ENCODE measurements at places on chromosomes 5 and 9.

GRCh38 chr9:33189331-33189791 lies 22.2 kb upstream of the B4GALT1 start:
- DNase-seq = no peak

- no peak for DNase-seq
These were observed 134.5 kb downstream of the NFIB start for GRCh38 chr9:14179449-14179848.

DNA sequence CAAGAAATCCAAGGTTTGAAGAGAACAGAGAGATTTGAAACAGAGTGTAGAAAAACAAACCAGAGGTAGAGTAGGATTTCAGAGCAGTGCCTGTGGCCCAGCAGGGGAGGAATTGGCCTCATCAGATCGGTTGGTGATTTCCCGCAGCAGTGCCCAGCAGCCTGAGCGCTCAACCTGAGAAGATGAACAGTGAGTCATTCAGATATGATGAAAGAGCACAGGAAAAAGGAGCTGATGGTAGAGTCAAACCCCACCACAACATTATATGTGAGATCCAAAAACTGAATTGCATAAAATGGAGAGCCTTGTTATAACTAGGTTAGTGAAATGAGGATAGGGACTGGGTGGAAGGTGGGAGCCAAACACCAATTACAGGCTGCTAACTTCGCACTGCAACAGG lies 248.9 kb downstream of the PIK3R1 start:
- DNase-seq = no peak

DNA sequence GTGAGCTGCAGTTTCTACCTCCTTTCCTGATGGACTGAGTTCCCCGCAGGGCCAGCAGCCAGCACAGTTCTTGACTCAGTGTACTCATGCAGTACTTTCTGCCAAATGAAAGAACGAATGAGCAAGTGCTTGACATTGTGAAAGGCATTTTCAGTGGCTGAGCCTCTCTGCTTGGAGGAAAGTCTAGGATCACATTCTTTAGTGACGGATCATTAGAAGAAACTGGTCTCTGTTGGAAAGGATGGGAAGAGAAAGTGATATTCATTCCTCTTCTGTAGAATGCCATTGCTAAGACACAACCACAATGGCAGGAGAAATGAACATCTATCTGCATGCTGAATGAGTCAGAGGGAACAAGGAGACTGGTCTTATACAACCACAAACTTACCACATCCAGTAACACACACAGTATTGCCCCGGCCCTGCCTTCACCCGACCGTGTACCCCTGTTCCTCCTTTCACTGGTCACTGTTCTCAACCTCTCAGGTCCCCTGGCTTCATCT lies 206.9 kb downstream of the CRB2 start:
- peak; percentile 9 for DNase-seq

DNA sequence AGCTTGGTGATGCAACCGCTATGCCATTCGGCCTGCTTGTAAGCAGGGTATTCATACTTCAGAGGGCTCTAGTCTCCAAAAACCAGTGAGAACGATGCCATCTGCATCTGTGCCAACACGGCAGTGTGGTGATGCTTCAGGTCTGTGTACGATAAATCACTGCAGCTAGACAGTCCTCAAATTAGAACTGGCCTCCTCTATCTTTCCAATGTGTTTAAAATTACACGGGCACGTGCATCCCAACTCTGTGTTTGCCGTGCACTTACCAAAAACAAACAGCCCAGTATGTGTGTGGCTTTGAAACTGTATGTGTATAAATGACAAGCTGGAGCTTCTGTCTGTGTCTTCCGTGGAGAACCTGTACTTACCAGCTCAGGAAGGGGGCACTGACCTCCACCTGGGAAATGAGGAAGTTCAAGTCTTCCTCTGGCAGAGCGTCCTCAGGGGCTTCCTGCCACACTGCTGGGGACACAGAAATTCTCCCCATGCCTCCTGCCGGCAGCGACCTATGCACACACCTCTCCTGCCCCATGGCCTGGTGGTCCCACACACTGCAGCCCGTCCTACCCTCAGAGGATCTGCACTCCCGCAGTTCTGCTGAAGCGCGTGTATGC lies 12.3 kb downstream of the MED10 start:
- DNase-seq = peak; percentile 52

GRCh38 chr9:99360026-99360425 lies 137.9 kb downstream of the SEC61B start:
- DNase-seq = peak; percentile 97

DNA sequence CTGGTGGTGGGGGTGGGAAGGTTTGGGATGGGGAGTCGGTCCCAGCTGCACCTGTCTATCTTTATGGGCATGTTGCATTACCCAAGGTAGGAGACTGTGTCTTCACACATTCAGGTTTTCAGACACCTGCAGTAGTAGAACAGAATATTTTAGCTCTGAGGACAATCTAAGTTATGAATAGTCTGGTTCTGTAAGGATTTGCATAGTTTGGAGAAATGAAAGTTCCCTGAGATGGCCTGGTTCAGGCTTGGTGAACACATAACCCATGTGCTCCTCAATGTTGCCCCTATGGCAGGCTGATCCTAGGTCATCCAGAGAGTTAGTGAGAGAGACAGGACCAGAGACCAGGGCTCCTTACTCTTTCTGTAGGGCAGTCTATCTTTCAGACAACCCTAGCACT lies 20.7 kb downstream of the TNFSF8 start:
- no peak for DNase-seq

DNA sequence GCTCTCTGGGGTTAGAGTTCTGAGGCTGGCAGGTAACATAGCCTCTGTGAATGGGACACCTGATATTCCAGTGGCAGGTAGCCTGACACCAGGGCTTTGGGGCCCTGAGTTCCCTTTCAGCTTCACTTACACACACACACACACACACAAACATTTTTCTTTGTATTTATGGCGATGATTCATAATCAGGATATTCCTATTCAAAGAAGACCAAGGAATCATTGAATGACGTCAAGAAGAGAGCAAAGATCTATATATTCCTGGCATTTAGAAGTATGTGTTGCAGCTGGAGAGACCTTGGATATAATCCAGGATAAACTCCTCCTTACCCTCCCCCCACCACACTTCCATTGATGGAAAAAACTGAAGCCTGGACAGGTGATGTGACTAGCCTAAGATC lies 7.9 kb upstream of the ENTREP1 start:
- no peak for DNase-seq

- DNase-seq = peak; percentile 16
These were observed 606 bp downstream of the TBC1D13 start for GRCh38 chr9:128787659-128788058.

- peak; percentile 14 for DNase-seq
These were observed 2.5 kb downstream of the FAM163B start for GRCh38 chr9:133606708-133607025.

GRCh38 chr9:5375091-5375490 lies 35.4 kb upstream of the RLN1 start:
- DNase-seq = no peak

- DNase-seq = peak; percentile 41
These were observed 802 bp downstream of the APBB3 start for GRCh38 chr5:140563596-140563995.

DNA sequence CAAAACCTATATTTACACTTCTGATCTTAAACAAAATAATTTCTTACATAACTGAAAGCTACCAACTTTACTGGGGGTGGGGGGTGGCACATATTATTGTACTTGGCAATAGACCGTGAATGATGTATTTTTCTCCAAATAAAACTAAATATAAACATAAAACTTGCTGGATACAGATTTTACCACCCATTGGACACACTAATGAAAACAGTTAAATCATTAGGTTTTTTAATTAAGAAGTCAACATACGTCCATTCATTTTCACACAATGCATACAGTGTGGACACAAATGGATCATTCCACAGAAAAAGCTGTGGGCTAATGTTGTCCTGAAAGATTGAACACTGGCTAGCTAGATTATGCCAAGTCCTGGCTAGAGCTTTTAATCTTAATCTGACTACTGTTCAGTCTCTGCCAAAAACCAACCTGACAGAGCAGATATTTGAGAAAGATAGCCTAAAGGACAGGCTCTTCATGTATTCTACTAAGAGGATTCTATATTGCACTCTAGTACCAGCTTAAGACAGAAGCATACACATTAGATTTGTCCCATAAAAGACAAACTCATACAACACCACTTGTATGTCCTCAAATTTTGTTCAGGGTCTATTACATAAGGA lies 118.1 kb downstream of the SIL1 start:
- DNase-seq = no peak

- no peak for DNase-seq
These were observed 532.7 kb upstream of the ST8SIA4 start for GRCh38 chr5:101435768-101436167.

GRCh38 chr9:133060417-133060841 lies 1.4 kb upstream of the CEL start:
- DNase-seq = no peak

GRCh38 chr5:375336-375920 lies 53.9 kb downstream of the AHRR start:
- DNase-seq = no peak

DNA sequence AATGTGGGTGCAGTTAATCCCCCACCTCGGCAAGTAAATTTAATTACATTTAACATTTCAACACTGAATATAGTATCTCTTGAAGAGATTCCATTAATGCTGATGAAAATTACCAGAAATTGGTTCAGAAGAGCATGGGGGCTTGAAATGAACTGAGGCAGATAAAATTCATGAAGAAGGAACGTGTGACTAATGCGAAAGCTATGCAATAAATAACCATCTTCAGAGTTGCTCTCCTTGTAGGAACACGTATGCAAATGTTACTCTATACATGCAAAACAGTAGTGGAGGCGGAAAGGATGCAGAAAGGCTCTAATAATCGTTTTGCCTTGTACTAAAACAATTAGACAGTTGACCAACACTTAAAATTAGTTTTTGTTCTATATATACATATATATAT lies 320.2 kb downstream of the CTNND2 start:
- no peak for DNase-seq

DNA sequence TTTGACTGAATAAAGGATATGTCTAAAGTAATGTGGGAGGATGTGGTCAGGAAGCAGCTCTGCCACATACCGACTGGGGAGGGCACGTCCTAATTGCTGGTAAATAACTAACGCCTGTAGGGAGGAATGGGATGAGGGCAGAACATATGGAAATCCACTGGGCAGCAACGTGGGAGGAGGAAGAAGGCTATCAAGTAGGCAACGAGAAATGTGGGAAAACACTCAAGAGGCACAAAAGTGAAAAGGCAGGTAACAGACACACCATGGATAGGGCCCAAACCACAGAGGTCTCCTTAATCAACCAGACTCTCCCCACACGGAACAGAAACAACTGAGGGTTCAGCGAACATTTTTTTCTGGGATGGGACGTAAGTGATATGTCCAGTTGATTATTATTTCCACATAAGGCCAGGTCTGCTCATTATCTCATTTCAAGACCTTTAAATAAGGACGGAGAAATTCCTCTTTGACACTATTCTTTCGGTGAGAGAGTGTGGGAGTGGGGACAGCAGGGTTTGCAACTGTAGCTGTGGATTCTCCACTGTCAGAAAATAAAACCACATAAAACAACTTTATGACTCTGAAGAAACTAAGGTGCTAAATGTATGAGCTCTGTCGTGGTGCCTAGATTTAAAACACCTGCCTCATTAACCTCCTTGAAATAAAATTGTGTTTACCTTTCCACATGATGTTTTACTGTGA lies 17.0 kb downstream of the IARS1 start:
- DNase-seq = no peak

GRCh38 chr5:133277744-133278143 lies 225.9 kb downstream of the HSPA4 start:
- no peak for DNase-seq

- no peak for DNase-seq
These were observed 87.9 kb upstream of the FSD1L start for GRCh38 chr9:105359892-105360291.

GRCh38 chr9:38127271-38127839 lies 58.3 kb upstream of the SHB start:
- no peak for DNase-seq

GRCh38 chr5:3490957-3491507 lies 104.6 kb upstream of the IRX1 start:
- no peak for DNase-seq

GRCh38 chr5:53024535-53024934 lies 35.4 kb downstream of the ITGA2 start:
- DNase-seq = no peak

DNA sequence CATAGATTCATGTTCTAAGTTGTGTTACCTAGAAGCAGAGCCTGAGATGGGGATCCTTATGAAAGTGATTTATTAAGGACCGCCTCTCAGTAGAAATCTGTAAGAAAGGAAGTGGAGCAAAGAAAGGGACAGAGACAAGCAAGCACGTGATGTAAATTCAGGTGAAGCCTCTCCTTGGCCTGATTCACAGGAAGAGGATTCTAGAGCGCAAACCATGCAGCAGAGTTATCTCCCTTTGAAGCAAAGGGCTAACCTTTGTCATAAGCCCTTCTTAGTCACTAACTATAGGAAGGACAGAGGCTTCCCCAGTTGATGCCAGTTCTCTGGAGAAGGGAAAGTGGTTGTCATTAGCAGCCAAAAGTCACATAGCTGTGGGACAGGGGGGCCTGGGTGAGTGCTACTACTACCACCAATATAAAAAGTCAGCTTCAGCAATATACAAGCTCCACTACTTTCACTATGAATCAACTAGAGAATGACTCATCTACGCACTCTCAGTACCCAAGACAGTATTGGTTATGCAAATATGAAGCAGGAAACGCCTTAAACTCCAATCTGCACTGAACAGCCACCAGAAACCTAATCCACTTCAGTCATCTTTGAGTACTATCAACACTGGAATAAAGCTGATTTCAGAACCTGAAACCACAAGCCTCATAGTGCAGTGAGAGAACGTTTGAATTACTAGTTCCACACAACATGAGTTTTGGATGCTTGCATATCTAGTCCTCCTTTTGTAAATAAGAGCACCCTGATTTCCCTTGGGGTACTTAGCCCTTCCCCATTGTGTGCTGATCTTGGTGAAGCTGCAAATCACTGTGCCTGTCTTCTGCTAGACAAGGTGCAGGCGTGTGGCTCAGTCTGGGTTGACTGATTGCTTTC lies 162.7 kb downstream of the ZNF608 start:
- DNase-seq = no peak

DNA sequence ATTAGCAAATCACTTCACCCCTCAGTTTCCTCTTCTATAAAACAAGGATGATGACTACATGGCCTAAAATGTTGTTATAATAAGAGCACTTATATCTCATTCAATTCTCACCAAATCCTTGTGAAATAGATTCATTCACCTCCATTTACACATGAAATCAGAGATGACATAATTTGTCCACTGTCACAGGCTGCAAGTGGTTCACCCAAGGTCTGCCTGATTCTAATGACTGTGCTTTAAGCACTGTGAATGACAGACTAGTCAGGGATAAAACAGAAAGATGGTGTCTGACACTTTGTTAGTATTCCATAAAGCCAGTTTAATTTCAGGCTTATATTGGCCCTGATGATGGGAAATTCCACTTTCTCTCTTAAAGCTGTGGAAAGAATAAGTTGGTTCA lies 209.5 kb downstream of the MAPKAP1 start:
- DNase-seq = no peak

GRCh38 chr5:78512435-78512834 lies 136.1 kb downstream of the LHFPL2 start:
- no peak for DNase-seq
